Lower leg skin (tissue), 4 donors: ENCODE measurements at places on chromosomes 11 and 22. TPM values are rescaled to one million over a fixed set of nuclear protein-coding genes. Genes with fewer than 3 reads are reported as not detected.

The NAT10 gene
- 30.1 TPM for total RNA-seq

The ZNF215 gene
- total RNA-seq: 0.51 TPM

The ENTHD1 gene
- not detected for total RNA-seq

The SLC22A9 gene
- total RNA-seq: not detected

The LRRC4C gene
- 1.1 TPM for total RNA-seq

The NXPE2 gene
- 0.42 TPM for total RNA-seq

The KCNJ11 gene
- total RNA-seq: 2.0 TPM

The CEP126 gene
- total RNA-seq: 2.6 TPM

The THRSP gene
- total RNA-seq: 13.0 TPM

The MOGAT2 gene
- 0.34 TPM for total RNA-seq

The OSBP gene
- total RNA-seq: 43.0 TPM

The KDM4E gene
- not detected for total RNA-seq

The ZNF214 gene
- 0.34 TPM for total RNA-seq

The EHF gene
- 64.0 TPM for total RNA-seq

The LARGE1 gene
- 11.8 TPM for total RNA-seq
